ENCODE measurements at places on chromosomes 13 and 19.

- no peak for ATAC-seq
These were observed 72.7 kb downstream of the ZNF254 start for GRCh38 chr19:24159707-24160106.

GRCh38 chr13:78674638-78675037, 15.7 kb upstream of the OBI1 start:
- no peak for ATAC-seq

DNA sequence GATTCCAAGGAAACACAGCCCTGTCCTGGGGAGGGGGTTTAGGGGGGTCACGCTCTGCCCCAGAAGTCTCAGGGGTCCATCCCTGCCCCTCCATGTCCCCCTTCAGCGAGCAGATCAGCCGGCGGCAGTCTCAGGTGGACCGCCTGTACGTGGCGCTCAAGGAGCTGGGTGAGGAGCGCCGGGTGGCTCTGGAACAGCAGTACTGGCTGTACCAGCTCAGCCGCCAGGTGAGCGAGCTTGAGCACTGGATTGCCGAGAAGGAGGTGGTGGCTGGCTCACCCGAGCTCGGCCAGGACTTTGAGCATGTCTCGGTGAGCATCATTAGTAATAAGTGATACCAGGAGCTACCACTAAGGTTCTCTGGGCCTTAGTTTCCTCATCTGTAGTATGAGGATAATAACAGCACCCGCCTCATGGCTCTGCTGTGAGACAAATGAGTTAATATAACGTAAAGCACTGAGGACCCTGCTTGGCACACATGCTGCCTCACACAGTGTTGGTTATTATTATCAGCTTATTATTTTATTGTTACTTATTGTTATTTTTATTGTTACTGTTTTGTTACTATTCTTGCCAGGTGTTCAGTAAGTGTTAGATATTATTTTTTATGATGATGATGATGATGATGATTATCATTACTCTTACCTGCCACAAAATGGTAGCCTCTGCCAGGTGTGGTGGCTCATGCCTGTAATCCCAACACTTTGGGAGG, 20.5 kb upstream of the SHKBP1 start:
- no peak for ATAC-seq

GRCh38 chr19:58572818-58573657, at the start of gene MZF1:
MZF1 (minus strand) TSS chr19:58573335; CDS start chr19:58571389, 1,946 bp downstream.
- peak; percentile 86 for ATAC-seq

- ATAC-seq = no peak
These were observed 12.6 kb downstream of the ZNF585B start for GRCh38 chr19:37197768-37198167.

- ATAC-seq = no peak
These were observed 11.8 kb downstream of the NLRP12 start for GRCh38 chr19:53812335-53812734.

GRCh38 chr13:47069133-47069532, 172.3 kb upstream of the HTR2A start:
- no peak for ATAC-seq

DNA sequence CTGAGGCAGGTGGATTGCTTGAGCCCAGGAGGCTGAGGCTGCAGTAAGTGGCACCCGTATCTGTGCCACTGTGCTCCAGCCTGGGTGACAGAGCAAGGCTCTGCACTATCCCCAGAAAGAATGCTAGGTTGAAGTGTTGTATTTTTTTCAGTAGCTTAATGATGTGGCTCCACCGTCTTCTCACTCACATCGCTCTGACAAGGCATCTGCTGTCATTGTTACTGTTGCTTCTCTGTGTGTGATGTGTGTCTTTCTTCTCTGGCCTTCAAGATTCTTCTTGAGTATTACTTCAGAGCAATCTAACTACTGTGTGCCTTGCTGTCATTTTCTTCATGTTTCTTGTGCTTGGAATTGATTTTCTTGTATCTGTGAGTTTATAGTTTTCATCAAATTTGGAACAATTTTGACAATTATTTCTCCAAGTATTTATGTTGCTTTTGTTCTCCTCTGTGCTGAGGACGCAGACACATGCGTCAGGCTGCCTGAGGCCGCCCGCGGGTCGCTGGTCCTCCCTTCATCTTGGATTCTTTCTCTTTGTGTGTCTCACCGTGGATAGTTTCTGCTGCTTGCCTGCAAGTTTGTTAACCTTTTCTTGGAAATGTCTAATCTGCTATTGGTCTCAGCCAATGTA, 10.8 kb downstream of the ADPRHL1 start:
- no peak for ATAC-seq

DNA sequence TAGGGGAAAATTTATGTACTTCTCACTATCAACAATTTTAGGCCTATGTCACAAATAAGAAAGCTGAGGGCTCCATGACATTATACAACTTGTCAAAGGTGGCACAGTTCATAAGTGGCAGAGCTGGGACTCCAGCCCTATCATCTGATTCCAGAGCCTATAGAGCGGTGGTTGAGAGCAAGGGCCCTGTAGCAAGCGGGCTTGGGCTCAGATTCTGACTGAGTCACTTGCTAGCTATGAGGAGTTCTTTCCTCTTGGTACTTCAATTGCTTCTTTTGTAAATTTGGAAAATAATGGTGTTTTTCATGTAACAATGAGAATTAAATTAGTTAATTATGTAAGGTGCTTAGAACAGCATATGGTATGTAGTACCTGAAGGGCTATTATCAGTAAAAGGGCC, 28.7 kb upstream of the FAM216B start:
- no peak for ATAC-seq

- no peak for ATAC-seq
These were observed 342.5 kb downstream of the SPRY2 start for GRCh38 chr13:79998381-79998880.

- no peak for ATAC-seq
These were observed at the start of gene CRX for GRCh38 chr19:47821460-47822020. CRX (plus strand) TSS chr19:47821937; CDS start chr19:47834444, 12,507 bp downstream.

GRCh38 chr13:60944016-60944415, 471.6 kb downstream of the PCDH20 start:
- no peak for ATAC-seq

DNA sequence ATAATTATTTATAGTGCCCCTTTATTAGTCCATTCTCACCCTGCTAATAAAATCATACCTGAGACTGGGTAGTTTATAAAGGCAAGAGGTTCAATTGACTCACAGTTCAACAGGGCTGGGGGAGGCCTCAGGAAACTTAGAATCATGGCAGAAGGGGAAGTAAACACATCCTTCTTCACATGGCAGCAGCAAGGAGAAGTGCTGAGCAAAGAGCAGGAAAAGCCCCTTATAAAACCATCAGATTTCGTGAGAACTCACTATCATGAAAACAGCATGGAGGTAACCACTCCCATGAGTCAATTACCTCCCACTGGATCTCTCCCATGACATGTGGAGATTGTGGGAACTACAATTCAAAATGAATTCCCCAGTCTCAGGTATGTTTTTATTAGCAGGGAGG, 89.9 kb upstream of the STARD13 start:
- no peak for ATAC-seq

GRCh38 chr19:15843203-15843893, 27.9 kb upstream of the OR10H1 start:
- no peak for ATAC-seq

DNA sequence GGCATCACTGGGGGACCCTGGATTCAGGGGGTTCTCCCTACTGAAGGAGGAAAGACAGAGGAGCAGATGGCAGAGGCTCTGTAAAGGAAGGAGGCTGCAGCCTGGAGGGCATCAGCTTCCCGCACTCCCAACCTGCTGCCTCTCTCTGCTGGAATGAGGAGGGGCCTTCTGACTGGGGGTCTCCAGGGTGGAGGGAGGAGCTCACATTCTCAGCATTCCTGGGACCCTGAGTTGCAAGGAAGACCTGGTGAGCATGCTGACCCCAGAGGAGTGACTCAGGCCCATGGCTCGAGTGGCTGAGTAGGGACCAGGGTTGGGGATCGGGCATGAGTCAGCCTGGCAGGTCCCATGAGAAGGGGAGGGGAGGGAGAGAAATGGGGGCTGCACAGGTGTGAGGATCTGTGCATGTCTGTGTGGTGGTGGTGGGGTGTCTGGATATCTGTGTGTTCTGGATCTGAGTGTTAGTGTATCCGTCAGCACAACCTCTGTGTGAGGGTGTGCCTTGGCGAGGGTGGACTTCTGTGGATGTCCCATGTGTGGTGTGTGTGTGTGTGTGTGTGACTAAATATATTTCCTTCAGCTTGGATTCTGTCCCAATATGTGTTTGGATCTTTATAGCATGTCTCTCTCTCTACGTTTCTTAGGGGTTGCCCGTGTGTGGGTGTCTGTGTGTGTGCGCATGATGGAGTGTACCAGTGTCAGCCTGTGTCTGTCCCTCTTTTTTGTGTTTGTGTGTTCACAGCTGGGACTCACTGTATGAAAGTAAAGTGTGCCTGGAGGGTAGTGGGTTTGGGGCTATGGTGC, 4.6 kb downstream of the AXL start:
- no peak for ATAC-seq

DNA sequence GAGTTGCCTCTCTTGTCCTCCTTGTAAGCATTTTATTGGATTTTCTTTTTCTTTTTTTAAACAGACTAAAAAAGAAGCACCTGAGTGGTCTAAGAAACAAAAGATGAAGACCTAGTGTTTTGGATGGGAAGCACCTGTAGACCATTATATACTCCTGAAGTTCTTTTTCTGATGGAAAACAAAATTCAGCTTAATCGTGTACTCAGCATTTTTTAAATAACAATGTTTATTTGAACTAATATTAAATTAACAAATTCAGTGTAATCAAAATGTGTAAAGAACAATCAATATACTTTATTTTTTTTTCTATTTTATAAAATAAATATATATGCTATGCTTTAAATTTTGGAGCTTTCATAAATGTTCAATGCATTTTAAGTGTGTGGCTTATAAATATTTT, 43.0 kb upstream of the KLF5 start:
- ATAC-seq = no peak

DNA sequence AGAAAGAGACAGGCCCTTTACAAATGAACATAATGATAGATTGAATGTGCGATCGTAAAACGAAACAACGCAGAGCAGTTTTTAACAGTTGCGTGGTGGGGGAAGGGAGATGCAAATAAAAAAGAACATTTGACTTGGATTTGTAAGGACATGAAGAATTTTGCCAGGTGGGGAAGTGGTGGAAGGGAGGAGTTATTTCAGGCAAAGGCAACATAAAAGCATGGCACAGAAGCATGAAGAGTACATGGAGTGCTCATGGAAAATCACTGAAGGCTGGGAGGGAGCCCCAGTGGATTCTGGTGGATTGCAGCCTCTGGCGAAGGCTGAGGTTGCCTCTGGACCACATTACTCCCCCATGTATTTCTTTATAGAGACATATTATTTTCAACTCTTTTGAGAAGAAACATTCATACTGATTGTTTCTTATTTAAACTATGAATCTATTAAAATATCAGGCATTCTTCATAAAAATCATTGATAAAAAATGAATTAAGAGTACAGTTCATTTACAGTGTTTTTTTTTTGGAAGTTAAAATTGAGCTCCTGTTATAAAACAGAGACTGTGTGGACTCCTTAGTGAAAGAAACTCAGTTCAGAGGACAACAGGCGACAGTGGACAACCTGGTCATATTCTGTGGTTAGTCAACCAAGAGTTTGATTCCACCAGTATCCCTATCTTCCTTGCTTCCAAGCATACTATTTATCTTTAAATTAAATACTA, 57.5 kb downstream of the STARD13 start:
- no peak for ATAC-seq

- ATAC-seq = no peak
These were observed 7.8 kb downstream of the SMARCA4 start for GRCh38 chr19:10968527-10969135.

DNA sequence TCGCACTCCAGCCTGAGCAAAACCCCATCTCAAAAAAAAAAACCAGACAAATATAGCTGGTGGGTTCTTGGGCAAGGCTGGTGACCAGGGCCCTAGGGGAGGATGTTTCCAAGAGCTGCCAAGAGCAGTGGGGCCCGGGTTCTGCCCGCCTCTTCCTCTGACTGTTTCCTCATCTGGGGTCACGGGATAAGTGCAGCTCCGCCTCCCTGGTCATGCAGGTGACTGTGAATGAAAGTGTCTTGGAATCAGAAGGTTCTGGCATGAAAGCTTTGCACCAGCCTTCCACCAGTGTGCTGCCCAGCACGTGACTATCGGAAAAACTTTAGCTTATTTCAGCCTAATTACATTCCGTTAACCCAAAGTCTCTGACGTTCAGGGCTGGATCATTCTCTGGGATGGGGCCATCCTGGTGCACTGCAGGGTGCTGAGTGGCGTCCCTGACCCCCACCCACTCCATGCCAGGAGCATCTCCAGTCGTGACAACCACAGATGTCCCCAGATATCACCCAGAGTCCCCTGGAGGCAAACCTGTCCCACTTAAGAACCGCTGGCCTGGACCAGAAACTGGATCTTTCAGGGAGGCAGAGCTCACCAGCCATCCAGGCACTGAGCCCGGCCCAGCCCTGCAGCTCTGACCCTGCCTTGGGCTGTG, 85.6 kb downstream of the GNG7 start:
- ATAC-seq = no peak

GRCh38 chr19:33343301-33343700, 30.2 kb upstream of the CEBPG start:
- ATAC-seq = no peak

DNA sequence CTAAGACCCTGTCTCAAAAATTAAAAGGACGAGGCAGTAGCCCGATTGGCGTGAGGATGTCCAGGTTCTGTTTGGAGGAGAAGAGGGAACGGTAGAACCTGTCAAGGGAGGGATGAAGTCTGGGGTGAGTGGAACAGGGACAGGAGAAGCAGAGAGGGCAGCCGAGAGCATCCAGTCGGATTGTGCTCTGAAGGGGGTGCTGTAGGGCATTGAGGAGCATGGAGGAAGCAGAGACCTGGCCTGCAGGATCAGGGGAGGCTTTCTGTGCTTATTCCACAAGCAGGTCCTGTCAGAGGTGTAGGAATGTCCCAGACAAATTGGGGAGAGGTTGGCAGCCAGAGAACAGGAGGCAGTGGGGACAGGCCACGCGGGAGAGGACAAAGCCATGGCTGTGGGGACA, 14.1 kb downstream of the AP2A1 start:
- ATAC-seq = no peak

DNA sequence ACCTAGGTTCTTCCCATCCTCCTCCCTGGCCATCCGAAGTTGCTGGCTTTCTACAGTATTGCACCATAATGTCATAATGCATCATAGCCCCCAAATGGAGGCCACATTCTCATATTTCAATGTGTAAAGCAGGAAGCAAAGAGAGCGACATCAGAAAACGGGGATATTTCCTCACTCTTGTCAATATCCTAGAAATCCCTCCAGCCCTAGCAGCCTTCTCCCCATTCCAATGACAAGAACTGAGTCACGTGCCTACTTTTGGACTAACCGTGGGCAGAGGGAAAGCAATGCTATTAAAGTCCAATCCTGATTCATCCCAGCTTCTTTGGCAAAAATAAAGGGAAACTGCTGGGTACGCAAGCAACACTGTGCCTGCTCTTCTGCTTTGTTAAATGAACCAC, 4.3 kb upstream of the RAP2A start:
- ATAC-seq = no peak

- ATAC-seq = no peak
These were observed 1591.6 kb upstream of the MIR17HG start for GRCh38 chr13:89755729-89756492.

DNA sequence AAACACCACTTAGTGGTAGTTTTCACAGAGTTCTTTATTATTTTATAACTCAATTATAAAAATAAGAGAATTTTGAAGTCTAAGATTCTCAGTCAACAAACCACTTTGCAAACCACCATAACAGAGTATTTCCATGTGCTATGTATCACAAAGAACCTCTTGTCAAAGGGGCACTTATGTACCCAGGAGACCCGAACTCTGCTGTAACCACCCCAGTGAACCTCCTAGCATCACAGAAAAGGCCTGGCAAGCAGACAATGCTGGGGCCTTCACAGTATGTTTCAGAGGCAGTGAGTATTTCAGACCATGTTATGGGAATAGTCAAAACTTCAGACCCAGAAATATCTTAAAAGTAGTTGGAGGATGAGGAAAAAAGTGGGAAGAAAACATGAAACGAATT, 714.1 kb downstream of the EFNB2 start:
- no peak for ATAC-seq

Data from gastroesophageal sphincter (tissue), 4 donors.